ENCODE measurements at places on chromosomes 13 and 19.

DNA sequence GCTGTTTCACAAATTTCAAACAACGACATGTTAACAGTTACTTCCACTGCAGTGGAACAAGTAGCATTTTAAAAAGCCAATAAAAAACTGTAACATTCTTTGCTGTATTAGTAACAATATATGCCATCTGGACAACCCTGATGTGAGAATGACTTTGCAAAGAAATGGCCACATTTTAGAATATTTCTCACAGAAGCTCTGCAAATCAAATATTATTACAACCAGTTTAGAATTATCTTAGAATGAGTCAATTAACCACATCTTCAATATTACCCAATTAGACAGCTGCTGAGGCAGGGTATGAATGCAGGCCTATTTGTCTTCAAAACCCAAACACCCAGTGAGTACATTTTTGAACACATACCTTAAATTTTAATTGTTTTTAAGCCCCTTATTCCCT is 3.2 kb downstream of the ZNF699 start:
- no peak for DNase-seq

GRCh38 chr13:26300140-26300539 is 46.2 kb downstream of the CDK8 start:
- DNase-seq, result no peak

DNA sequence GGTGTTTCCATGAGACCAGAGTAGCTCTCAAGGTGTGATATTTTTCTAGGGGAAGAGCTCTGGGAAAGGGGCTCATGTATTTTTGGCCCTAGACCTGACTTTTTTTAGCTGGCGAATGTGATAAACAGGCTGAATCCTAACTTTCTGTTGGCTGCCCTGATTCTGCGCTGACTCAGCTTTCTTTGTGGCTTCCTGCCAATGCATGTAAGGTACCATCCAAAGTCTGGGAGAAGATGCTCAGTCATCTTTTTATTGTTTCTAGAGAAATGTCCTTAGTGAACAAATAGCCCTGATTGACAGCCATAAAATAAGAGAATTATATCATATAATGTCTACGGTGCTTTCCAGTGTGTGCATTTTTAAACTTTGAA is 113.6 kb upstream of the MBNL2 start:
- DNase-seq, result no peak

DNA sequence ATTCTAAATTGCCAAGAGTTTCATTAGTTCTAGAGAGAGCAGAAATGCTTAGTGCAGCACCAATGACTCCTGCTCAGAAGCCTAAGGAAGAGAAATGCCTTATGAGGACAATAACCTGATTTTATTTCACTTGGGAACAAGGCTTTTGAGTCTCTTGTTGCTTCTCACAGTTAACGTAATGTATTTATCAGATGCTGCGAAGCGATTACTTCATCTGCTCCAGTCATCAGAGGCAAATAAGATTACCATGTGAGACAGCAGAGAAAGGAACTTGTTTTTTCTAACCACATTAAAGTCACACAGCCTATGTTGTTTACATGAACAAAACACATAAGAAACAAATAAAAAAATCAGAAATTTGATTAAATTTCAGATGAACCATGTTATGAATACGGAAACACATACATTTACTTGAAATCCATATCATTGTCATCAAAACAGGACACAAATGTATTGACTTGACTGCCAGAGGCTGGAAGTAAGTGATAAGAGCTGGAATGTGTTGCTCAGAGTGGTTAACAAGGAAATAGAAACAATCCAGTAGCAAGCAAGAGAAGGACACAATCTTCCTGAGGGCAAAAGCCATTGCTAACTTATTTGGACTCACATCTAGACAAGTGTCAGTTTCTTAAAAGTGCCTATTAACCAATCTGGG is 147.3 kb downstream of the LHFPL6 start:
- no peak for DNase-seq

GRCh38 chr13:50676602-50677001 is 166.9 kb downstream of the DLEU7 start:
- DNase-seq, result peak; percentile 47

GRCh38 chr13:111114362-111115060 is 599 bp upstream of the ARHGEF7 start:
- peak; percentile 64 for DNase-seq

- DNase-seq, result no peak
Observed at GRCh38 chr13:35874704-35875103, 256.5 kb downstream of the DCLK1 start.

GRCh38 chr13:33411312-33411711 is 125.8 kb upstream of the STARD13 start:
- DNase-seq, result no peak

DNA sequence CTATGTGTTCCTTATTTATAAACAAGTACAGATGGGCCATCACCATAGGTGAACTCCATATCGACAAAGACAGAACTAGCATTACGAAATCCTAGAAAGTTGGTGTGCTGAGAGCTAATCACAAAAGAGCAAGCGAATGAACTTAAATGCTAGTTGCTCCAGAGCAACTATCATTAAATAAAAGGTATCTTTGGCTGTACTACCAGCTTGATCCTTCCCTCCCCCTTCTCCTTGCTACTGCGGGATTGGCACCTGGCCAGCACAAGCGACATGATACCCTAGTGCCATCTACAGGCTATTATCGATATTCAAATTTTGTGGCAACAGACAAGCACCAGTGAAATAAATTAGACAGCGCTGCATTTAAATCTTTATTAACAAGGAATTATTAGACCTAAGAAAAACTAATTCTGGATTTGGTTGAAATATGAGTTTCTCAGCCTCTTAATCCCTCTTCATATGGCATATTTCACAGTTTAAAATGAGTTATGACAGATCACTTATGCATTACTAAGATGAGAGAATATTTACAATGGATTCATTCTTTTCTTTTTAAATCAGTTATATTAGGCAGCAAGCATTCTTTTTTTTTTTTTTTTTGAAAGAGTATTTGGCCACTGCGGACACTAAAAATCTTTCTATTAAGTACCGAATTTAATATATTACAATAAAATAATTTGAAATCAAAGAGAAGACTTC is 5.8 kb downstream of the PCDH9 start:
- peak; percentile 91 for DNase-seq

DNA sequence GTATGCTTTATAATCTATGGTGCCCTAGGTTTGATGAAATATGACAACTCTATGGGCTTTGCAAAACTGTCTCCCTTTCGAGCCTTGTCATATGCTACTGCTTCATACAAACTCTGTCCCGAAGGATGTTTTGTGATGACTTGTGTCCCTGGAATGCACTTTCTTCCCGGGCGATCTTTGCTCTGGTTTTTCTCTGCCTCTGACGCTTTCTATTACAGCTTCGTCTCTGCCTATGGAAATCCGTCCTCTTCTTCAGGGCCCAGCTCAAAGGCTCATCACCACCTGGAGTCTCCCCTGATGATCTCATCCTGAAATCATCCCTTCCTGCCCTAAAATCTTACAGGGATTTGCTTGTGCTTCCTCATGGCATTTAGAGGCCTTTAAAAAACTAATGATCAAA is 191.5 kb upstream of the KL start:
- DNase-seq, result peak; percentile 77

DNA sequence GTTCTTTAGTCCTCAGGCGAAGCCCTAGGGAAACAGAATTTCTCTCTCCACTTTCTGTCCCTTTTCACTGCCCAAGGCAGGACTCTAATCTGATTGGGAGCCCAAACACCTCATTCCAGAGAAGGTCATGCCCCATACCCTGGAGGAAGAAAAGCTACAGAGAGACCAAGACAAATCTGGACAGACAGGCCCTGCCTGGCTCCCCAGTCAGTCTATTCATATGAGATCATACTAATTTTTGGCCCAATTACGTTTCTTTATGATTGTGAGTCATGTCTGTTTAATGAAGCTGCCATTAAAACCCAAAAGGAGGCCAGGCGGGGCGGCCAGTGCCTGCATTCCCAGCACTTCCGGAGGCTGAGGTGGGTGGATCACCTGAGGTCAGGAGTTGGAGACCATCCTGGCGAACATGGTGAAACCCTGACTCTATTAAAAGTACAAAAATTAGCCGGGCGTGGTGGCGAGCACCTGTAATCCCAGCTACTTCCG is 3.3 kb upstream of the AP3D1 start:
- peak; percentile 10 for DNase-seq

DNA sequence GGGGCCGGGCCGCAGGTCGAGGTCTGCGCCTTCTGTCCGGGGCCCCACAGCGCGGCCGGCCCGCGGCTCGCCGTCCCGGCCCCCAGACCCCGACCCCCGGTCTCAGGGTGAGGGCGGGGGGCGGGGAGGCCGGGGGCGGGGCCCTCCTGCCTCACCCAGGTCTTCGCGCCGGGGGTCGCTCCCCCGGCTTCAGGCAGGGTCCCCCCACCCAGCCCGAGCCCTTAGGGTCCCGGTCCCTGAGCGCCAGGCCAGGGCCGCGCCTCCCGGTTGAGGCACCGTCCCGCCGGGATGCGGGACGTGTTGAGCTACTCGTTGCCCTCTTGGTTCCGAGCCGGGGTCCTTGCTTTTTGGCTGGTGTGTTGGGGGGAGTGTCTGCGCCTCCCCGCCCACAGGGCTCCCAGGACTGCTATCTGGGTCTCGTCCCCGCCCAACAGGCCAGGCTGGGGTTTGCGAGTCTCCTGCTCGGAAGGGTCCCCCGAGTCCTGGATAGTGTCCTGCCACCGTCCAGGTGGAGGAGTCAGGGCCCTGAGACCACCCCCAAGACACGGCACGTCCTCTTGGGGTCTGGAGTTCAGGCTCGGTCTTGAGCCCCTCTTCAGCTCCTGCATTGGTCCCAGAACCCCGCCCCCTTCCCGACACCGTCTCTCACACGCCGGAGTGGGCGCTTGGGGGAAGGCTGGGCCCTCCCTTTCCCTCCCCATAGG is 452 bp downstream of the PIAS4 start:
- peak; percentile 63 for DNase-seq

- peak; percentile 69 for DNase-seq
Observed at GRCh38 chr13:99796175-99796819, 175.3 kb downstream of the ZIC5 start.

- DNase-seq, result peak; percentile 93
Observed at GRCh38 chr19:12666265-12667048, at the start of the genes MAN2B1 and WDR83. TSS of gene MAN2B1 (minus strand) at chr19:12666742. CDS start at chr19:12666701, 41 bp downstream. TSS of gene WDR83 (plus strand) at chr19:12666807. CDS start at chr19:12669791, 2,984 bp downstream.

GRCh38 chr13:106354961-106355360 is 180.5 kb downstream of the EFNB2 start:
- DNase-seq, result no peak

DNA sequence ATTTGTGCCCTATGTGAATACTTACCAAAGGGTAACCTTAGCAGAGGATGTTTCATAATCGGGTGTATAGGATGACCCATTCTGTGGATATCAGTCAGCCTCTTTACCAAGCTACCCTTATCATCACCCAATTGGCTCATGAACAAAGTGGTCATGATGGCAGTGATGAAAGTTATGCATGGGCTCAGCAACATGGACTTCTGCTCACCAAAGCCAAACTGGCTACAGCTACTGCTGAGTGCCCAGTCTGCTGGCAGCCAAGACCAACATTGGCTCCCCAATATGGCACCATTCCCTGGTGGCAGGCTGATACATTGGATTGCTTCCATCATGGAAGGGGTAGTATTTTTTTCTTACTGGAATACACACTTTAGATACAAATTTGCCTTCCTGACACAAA is 5.7 kb upstream of the ZNF461 start:
- no peak for DNase-seq

- DNase-seq, result no peak
Observed at GRCh38 chr13:26895081-26895807, 134.7 kb upstream of the GPR12 start.

DNA sequence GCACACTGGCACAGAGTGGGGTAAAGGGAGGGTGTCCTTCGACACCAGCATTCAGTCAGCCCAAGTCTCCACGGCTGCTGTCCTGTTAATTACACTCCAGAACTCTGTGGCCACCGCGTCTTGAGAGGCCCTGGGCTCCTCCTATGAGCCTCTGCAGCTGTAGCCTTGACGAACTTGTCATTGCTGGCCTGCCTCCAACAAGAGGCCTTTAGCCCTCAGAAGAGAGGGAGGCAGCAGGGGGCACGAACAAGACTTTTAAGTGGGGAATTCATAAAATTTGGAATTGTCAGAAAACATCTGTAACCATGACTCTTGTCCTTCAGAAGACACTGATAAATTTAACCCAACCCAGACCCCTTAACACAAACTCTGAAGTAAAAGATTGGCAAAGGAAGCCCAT is 241.9 kb downstream of the UQCRFS1 start:
- no peak for DNase-seq

DNA sequence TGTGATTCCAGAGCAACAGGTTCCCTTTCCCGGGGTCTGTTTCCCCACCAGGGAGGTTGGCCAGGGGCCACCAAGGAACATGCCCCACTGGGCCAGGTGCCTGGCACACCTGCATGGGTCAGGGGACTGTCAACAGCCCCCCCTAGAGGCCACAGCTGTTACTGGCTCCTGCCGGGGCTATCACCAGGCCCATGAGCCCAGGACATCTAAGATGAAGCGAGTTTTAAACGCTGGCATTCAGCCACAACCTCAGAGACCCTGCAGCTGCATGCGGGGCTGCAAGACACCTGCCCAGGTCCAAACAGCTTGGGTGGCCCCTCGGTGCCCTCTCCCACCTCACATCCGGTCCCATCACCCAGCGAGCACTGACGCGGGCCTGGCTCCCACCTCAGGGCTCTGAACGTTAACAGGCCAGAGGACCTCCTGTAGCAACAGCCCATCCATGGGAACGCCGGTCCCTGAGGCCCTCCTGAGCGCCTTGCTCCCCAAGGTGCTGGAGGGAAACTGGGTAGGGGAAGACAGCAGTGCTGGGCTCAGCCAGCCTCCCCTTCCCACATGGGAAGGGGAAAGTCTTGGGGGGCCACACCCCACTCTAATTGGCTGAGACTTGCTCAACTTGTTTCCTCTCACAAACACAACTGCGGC is 12.0 kb downstream of the KHSRP start:
- DNase-seq, result peak; percentile 57

DNA sequence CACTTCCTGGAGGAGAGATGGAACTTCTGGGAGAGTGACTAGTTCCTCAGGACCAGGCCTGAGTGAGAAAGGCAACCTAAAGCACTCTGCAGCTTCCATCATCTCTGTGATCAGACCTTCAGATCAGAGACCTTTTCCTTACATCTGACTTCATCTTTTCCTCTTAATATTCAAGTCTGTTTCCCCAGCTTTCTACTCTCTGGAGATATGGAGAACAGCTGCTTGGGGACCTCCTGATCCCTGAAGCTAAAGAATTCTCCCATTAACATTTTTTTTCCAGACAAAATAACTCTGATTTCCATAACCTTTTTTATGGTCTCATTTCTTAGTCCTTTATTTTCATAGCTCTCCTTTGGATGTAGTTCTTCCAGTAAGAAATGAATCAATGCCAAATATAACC is 133.4 kb upstream of the FNDC3A start:
- no peak for DNase-seq

DNA sequence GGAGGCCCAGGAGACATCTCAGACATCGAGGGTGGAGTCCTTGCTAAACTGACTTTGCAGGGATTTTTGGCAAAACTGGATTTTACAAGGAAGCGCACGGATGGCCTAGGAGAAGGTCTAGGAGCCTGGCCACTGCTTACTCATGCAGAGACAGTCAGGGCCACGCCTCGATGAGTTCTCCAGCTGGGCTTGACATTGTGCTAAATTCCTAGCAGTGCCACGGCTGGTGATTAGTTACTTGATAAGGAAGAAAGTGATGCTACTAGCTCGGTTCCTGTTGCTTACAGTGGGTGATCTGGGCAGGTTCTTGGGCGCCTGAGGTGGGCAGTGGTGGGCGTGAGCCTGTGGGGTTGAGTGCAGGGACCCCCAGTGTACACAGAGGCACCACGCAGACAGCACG is 143.4 kb downstream of the SOX1 start:
- no peak for DNase-seq

- DNase-seq, result peak; percentile 74
Observed at GRCh38 chr13:99916366-99917103, 55.0 kb downstream of the ZIC5 start.
